ENCODE measurements at places on chromosomes 16 and 17. TPM values are rescaled to one million over a fixed set of nuclear protein-coding genes. Genes with fewer than 3 reads are reported as not detected.

CETP gene
- total RNA-seq, result not detected

RNF135 gene
- total RNA-seq, result 14.7 TPM

DNA sequence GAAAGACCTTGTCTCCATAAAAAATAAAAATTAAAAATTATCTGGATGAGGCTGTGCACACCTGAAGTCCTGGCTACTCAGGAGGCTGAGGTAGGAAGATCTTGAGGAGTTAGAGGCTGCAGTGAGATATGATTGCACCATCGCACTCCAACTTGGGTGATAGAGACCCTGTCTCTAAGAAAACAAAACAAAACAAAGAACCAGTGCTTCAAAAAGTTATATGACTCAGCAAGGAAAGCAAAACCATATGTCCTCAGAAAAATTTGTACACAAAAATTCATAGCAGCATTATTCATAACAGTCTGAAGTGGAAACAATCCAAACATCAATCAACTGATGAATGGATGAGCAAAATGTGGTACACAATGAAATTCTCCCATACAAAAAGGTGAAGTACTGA is 48.9 kb downstream of the SLFN5 start:
- DNase-seq, result no peak

DNA sequence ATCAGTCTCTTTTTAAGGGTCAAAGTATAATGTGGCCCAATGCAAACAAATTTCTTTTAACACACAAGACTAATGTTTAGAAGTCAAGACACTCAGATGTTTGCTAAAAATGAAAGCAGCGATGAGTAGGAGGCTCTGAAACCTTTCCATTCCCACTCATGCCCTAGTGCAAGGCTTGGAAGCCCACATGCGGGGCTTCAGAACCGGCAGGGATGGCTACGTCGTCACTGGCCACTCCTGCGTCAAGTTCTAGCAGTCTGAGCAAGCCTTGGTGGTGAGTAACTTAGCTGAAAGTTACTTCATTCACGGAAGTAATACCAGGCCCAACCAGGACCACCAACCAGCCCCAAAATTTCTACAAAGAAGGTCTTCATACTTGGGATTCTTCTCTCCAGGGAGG is 14.8 kb upstream of the TMED6 start:
- DNase-seq, result no peak

- no peak for DNase-seq
Observed at GRCh38 chr17:4443476-4443875, 9.7 kb downstream of the SPNS3 start.

GRCh38 chr17:63649813-63650212 is 27.6 kb downstream of the MAP3K3 start:
- no peak for DNase-seq

DNA sequence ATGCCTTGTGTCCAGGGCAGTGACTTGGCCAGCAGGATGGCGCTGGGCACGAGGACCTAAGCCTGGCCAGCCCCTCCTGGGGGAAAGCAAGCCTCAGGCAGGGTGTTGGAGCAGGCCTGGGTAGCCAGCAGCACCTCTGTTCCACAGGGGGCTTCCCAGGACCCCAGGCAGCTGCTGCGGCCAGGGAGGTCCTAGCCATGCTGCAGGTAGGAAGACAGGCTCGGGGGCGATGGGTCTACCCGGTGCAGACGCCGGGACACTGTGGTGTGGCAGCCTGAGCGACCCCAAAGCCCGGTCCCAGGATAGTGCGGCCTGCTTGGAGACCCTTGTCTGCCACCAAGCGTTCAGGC is 22.4 kb upstream of the AATK start:
- no peak for DNase-seq

HOXB3 gene
- total RNA-seq, result 0.18 TPM
